NCI-H82 (cell line): ENCODE measurements at places on chromosomes 2 and 18.

- no peak for DNase-seq
Measured at GRCh38 chr2:67600222-67600871, 203.2 kb downstream of the ETAA1 start.

DNA sequence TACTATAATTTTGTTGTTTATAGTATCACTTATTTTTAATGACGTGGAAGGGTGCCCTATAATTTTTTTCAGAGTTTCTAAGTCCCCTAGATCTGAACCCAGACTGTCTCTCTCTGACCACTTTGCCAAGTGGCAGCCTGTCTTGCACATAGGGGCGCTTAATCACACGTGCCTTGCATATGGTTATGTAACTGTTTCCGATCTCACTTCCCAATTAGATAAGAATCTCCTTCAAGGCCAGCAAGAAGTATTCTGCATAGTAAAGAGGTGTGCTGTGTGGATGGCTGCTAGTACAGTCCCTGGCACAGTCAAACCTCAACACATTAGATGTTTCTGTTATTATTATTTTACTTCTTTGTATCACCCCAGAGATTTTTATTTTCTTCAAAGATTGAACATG is 197.8 kb upstream of the SIX2 start:
- DNase-seq, result no peak

DNA sequence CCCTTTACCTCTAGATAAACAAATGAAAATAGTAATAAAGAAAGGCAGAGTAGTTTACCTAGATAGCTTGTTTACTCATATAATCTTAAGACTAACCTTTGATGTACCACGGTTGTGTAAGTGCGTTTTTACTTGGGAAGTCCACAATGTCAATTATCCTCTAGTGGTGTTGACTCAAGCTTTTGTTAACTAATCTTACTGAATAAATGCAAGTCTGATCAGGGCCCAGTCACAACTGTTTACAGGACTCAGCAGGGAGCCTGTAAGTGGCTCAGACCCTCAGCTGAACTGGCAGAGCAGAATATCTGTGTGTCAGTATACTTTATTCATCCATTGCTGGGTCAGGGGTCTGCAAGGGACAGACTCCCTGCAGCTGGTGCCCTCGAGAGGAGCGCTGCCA is 98.1 kb upstream of the ACAA2 start:
- DNase-seq, result no peak

- DNase-seq, result no peak
Measured at GRCh38 chr18:45777393-45777792, 48.1 kb upstream of the SIGLEC15 start.

DNA sequence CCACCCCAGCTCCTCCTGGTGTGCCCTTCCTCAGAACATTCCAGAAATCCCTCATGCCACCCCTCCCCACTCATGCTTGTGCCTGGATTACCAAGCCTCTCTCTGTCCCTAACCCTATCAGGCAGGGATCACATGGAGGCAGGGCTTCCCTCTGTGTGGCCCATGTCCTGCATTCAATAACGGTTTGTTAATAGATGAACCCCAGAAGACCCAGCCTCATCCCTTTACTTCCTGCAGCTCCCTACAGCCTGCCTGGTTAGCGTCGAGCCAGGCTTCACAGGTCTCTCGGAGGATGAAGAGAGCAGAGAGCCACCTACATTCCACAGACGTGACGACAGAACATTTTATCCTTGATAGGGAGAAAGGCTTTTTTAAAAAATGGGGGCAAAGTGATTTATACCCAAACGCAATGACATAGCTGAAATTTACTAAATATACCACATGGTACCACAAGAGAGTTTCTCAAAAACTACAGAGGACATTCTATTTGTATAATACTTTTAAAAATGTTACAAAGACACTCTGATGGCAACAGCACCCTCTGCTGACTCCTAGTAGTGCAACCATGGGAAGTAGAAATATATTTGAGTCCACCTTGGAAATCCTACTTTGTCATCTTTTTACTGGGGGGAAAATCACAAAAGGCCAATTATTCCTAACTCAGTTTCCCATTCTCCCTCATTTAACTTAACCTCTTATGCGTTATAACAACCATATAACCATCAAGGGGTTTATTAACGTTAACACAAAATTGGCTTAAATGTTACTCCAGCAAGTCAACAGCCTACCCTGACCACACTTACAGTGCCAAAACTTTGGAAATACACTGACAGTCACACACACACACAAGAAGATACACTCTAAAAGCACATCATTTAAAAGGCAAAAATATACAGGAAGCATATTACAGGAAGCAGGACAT is 30.7 kb downstream of the FBXO15 start:
- DNase-seq, result peak; percentile 28

DNA sequence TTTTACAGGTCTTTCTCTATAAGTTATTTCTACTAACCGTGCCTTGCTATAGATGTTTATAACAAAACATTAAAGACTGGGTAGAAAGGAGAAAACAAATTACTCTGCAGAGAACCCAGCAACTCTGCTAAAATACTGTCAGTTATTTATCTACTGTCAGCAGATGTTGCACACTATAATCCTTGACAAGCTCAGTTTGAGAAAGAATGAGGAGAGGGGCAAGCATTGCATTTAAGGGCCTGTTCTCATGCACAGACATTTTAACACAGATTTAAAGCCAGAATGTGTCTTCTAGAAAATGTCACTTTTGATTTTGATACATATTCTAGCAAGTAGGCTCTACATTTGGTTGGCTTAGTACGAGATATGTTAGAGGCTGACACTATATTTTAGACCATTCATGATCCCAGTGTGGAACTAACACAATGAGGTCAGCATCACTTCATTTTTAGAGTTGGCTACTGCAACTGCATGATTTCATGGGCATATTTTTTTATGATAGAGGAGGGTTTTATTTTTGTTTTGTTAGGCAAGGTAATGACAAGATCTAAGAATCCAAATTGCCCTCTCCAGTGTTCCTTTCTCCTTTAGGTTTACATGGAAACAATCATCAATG is 516.4 kb downstream of the ZEB2 start:
- DNase-seq, result peak; percentile 81

DNA sequence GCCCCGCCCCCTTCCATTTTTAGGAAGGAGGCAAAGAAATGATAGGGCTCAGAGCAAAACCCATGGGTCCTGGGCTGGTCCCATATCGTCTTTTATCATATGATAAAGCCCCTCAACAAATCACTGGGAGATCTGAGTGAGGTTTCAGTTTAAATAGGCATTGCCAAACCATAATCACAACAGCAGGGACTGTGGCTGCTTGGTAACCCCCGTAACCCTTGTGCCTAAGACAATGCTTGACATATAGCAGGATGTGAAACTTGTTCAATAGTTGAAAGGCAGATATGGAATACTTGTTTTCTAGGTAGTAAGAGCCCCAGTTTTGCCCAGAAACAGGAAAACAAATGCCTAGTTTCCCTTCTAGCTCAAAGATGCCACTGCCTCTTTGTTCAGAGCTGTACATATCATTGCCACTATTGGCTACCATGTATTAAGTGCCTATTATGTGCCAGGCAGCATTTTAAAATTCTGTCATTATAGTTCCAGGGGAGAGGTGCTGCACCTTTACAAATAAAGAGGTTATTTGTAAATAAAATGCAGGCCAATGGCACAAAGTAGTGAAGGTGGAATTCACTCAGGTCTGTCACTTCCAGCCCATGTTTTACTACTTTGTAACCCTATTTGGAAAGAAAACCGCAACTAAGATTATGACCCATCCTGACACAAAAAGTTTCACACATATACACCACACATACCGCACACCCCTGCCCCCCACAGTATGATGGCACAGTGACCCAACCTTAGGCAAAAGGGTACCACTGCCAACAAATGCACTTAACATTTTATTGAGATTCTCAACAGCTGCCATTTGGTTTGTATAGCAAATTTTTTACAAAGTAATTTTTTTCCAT is 14.2 kb downstream of the NAGK start:
- DNase-seq, result no peak

DNA sequence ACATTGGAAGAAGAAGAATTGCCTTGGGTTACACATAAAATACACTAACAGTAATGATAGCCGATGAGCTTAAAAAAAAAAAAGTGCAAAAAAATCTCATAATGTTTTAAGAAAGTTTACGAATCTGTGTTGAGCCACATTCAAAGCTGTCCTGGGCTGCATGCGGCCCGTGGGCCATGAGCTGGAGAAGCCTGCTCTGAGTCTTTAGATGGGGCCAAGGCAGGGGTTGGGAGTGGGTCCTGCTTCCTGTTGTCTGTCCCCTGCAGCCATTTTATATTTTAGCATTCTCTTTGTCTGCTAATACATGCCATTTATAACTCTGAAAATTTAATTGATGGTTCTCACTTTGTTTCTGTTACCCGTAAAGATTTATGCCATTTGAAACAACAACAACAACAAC is 93.2 kb downstream of the EPC2 start:
- no peak for DNase-seq

DNA sequence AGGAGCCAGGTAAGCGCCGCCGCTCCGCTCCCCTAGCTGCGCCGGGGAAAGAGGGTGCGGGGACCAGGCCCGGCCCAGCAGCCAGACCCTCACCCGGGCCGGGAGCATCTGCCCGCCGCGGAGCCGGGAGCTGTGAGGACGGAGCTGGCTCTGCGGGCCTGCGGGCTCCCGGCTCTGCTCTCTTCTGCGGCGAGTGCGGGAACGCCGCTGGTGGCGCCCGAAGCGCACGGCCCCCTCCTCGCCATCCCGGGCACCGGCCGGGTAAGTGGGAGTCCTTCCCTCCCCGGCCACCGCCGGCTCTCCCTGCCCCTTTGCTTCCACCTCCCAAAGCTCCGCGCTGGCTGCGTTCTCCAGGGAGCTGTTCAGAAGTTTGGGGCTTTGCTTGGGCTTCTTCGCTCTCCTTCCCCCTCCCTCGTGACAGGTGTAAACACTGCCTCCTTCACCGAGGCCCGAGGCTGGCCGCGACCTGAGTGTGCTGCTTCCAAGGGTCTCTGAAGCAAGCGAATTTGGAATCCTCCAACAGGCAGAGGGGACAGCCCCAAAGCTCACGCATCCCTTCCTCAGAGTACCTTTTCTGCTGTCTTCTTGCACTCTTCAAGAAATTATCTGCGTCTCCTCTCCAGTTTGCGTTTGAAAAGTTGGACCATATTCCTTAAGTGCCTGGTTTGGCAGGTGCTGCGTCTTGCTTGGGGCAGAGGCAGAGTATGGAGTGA is 632 bp downstream of the AFTPH start:
- DNase-seq, result peak; percentile 64

DNA sequence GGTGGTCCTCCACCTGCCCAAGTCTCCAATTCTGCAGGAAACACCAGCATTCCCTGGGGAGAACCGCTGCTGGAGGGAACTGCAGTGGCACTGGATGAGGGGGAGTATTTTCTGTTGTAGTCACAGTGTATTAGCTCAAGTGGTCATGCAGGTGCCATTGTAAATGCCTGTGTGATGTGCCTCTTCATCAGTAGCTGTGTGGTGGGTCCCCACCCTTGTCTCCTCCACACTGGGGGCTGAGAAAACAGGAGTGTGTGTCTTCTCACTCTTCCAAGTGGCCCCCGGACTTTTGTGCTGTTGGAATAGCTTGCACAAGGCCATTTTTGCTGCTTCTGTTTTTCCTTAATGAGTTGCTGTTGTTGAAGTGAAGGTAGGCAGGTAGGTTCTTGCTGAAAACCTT is 8.7 kb downstream of the NCK2 start:
- DNase-seq, result no peak

DNA sequence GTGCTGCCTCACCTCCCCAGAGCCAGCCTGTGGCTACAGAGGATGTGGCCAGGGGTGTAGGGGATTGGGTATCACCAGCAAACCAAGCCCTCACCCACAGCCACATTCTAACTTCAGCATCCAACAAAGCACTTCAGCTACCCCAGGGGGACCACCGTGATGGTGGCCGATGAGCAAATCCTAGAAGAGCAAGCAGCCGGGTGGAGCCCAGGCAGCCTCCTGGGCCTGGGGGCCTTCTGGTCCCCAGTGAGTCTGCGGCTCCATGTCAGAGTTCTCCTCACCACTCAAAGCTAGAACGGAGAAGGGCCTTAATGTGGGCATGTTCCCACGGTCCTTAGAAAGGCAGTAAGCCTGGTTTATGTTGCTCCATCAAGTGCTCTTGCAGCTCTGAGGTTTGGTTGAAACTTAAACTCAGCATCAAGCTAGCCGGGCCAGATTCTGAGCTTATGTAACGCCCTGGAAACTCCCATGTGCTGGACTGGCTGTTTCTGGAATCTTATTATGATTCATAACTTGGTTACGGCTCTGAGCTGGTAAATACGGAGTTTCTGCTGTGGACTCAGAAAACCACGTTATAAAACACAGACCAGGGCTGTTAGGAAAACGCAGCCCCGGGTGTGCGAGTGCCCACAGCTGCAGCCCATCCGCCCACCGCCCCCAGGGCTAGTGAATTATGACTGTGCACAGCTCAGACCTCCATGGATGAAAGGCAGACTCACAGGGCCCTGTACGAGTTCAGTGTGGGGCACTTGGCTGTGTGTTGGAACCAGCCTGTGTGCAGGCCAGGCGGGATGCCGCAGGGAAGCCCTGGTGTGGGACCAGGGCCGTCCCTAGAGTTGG is 99.8 kb downstream of the SEPTIN10 start:
- no peak for DNase-seq

GRCh38 chr18:6441200-6441599 is 26.5 kb upstream of the L3MBTL4 start:
- DNase-seq, result no peak

- no peak for DNase-seq
Measured at GRCh38 chr2:132419235-132419634, 2.6 kb downstream of the GPR39 start.

- no peak for DNase-seq
Measured at GRCh38 chr18:40868110-40868858, 1086.8 kb upstream of the PIK3C3 start.

DNA sequence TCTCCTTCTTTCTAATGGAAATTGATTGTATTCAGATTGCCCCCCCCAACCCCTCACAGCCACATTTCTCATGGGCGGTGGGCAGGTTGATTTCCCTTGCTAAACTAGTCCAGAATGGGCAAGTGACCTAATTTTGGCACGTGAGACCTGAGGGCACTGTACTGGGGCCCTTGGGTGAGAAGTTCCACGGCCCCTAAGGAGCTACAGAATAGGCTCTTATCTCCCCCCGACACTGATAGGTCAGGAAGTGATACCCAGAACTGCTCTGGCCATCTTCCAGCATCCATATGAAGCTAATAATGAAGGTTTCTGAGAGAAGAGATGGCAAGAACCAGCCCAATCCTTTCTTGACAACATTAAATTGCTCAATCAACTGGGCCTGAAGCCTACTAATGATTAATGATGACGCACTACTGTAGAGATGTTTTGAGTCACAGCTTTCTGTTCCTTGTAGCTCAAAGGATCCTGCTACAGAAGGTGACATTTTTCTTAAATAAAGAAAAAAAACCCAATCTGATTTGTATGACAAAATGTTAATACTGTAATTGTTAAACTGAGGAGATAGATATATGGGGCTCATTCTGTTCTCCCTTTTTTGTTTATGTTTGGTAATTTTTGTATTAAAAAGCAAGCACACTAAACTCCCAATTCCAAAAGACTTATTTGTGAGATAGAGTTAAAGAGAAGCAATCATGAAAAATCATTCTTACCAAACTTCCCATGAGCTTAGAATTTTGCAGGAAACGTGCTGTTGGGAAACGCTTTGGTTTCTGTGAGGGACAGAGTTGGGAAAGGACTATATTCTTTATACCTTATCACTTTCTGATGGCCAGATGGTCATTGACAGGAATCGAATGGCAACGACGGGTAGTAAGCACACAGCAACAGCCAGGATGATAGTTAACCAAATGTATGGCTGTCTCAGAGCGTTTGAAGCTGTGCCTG is 28.2 kb upstream of the NARS1 start:
- DNase-seq, result no peak
